ENCODE measurements at places on chromosomes 6 and 20.

DNA sequence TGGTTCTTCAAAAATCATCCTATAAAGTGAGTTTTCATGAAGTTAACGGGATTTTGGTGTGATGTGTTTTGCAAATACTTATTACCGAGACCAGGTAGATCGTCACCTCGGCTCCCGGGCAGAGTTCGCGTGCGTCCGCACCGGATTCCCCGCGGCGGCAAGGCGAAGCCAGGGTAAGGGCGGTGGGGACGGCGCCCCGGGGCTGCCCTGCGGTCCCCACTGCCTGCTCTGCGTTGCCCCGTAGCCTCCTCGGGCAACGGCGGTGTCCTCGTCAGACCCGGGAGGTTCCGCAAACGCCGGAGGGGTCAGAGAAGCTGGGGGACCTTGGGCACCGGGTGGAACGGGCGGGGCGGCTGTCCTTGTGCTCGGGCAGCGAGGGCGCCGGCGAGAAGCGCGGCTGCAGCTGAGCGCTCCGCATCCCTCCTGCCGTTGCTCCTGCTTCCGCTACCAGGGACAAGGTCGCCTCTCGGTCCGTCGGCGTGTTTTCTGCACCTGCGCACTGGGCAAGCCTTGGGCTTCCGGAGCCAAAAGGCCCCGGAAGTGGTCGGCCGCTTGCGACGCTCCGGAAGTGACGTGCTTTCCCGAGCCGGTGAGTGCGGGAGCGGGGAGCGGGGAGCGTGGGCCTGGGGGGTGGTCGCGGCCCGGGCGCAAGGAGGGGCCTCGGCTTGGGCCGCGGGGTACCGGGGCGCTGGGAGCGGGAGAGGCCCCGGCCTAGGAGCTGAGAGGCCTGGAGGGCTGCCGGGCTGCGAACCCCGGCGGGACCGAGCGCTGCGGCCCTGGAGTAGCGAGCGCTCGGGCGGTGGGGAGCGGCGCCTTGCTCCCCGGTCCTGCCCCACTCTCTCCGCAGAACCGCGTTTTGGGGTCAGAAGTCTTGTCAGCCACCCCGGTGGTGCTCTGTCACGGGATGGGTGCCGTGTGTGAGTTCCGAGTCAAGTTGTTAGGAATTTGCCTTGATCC is at the start of gene MTG2:
TSS of gene MTG2 (plus strand) at position 560 of the 957 bp plus-strand sequence. CDS start 10,393 bp downstream, outside the sequence.
- DNase-seq: peak; percentile 94

DNA sequence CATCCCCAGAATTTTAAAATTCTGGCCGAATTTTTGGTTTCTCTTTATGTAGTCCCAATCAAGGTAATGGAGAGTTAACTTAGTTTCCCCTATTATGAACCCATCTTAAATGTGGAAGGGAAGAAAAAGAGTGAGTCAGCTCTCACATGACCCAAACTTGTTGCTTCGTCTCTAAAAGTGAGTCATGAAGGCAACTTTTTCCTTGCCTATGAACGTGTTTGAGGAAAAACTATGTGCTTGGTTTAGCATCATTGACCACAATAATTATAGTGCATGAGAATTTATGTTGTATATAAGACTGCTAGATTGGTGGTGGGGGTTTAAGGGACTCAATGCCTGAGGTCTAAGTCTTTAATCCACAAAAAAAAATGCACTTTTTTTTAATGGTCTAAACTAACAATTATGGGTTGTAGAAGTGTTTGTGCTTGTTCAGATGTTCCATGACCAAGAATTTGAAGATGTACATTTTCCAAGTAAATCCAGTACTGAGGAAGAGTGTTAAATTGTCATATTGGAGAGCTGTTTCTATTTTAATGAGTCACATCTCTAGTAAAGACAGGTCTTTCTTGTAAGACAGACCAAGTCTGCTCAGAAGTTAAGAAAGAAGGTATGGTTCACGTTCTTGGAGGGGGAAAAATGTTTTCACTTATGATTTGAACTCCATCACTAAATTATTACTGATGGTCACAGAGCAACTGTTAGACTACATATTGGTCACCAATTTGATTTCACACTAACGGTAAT is 409.9 kb upstream of the MARCKS start:
- DNase-seq: peak; percentile 96

- peak; percentile 80 for DNase-seq
Observed at GRCh38 chr6:26103141-26103769, 16.0 kb downstream of the HFE start.

- no peak for DNase-seq
Observed at GRCh38 chr20:8971669-8972316, 97.1 kb upstream of the PLCB4 start.

DNA sequence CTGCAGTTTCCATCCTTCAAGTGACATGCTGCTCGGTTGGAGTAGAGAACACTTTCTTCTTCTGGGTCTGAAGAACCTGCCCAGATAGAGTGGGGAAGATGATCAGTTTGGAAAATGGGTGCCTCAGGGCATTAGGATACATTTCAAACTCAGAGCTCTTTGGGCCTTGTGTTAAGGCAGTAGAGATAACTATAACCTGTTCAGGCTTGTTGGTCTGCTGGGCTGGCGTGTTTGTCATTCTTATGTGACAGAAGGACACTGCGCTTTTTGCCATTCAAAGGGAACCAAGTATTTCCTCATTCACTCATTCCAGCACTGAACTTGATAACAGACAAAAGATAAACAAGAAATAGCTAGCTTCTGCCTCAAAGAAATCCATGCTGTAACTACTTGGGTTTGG is 3.8 kb downstream of the TOMM34 start:
- no peak for DNase-seq

DNA sequence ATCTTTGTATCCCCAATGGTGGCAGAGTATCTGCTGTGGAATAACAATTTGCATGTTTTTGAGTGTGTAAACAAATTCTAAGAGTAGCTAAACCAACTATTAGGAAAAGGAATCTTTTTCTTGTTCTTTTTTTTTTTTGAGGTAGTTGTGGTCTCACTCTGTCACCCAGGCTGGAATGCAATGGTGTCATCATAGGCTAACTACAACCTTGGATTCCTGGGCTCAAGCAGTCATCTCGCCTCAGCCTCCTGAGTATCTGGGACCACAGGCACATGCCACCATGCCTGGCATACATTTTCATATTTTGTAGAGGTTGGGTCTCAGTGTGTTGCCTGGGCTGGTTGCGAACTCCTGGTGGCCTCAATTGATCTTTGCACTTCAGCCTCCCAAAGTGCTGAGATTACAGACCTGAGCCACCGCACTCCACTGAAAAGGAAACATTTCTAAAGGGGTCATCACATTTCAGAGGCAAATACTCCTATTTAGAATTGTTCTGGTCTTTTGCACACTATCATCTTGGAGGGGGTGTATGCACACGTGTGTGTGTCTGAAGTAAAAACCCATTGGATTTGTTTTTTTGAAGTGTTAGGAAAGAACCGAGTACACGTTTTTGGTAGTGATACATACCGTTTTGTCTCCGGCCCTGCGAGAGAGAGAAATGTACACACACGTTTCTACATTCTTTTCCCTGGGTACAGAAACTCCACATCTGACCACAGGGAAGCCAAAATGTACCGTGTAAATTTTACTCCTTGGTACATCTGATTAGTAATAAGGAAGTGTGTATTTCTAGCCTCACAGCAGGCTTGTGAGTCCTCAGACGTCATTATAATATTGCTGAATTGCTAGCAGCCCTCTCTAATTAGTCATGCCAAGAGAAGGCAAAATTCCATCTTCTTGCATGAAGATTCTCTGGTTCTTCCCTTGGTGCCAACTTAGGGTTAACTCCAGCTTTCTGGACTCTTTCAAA is 183.6 kb downstream of the JARID2 start:
- peak; percentile 83 for DNase-seq

GRCh38 chr6:19327661-19328060 is 509.5 kb upstream of the ID4 start:
- DNase-seq: no peak

GRCh38 chr6:36455486-36456027 is 12.8 kb downstream of the KCTD20 start:
- no peak for DNase-seq

GRCh38 chr6:112241820-112242429 is 12.4 kb downstream of the LAMA4 start:
- DNase-seq: no peak

DNA sequence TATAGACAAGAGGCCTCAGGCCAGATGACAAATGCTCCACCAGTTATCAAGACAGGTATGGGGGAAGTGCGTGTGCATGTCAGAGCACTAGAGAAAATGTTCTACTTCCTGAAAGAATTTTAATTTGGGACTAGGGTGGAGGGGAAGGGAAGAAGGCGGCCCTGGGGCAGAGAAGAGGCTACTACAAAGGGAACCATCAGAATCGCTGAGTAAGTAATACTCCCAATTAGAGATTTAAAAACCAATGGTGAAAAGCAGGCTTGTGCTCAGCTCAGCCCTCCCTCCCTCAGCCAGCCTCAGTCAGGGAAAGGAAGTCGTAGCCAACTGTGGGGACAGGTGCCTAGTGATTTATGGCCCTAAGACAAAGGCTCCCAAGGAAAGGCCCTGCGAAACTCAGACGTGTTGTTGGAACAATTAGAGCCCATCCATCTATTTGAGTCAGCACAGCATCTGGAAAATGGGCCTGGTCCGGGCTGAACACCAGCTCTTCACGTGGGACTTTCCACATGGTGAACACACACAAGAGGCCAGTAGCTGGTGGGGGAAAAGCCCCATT is 15.0 kb upstream of the MAFB start:
- DNase-seq: no peak

DNA sequence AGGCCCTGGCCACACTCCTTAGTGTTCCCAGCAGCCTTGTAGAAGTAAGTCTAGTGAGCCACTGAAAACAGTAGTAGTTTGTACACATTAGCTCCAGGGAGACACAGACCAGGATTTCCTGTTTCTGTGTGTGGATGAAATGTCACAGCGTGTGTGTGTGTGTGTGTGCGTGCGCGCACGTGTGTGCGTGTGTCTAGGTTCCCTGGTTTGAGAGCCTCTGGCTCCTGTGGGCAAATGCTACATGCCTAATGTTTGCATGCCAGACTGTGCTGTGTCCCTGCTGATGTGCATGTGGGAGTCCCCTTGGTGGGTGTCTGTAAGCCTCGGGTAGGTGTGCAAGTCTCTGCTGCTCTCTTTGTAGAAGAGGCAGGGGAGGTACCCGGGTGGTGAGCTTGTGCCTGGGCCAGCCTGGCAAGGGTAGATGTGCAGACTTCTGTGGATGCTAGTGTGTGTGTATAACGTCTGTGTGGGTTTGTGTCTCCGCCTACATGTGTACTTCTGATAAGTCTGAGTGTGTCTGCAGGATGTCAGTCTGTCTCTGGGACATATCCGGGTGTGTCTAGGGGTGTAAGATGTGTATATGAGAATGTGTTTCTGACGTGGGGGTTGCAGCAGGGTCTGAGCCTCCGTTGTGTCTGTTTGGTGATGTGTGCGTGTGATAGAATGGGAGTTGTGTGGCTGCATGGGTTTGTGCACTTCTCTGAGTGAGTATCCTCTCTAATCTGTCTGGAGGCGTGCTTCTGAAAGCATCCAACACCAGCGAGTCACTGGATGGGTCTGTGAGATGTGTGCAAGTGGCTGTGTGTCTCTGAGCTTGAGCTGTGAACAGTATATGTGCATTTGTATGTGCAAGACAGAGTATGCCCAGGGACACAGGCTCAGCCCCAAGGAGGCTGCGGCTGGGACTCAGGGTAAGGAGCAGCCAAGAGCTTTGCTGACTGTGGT is 19.0 kb upstream of the TLDC2 start:
- DNase-seq: peak; percentile 54

DNA sequence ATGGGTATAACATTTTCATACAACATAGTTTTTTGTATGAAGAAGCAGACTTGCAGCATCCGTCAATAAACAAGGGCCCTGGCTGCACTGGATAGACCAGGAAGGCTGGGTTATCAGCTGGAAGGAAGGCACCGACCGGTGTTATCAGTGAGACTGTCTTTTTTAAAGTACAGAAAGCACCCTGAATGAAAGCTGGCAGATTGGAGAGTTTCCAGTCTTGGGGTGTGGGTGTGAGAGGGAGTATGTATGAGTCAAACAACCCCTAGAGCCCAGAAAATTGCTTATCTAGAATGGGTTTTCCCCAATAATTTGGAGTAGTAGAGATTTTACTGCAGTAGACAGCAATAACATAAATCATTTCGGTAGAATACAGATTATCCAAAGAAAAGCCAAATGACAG is 42.4 kb downstream of the TXLNB start:
- DNase-seq: no peak

GRCh38 chr20:20251317-20251716 is 116.6 kb upstream of the INSM1 start:
- DNase-seq: no peak

DNA sequence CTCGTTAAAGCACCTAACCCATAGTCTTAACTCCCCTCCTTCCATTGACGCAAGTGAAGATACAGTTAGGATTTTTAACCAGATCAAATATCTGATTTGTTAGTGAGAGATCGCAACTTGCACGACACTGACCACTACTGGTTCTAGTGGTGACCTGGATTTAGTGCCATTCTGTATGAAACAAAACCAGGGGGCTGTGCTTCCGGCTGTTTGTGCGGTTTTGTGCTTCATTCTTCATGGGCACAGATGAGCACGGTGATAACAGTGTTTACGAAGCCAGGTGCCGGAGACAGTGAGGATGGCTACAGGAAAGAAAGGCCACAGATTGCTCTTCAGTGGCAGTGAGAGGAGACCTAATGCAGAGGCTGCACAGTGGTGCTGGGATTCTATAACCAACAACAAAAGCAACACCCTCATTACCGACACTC is 75.5 kb downstream of the NOL4L start:
- DNase-seq: no peak

GRCh38 chr20:33916768-33917167 is 76.9 kb upstream of the RALY start:
- DNase-seq: no peak

DNA sequence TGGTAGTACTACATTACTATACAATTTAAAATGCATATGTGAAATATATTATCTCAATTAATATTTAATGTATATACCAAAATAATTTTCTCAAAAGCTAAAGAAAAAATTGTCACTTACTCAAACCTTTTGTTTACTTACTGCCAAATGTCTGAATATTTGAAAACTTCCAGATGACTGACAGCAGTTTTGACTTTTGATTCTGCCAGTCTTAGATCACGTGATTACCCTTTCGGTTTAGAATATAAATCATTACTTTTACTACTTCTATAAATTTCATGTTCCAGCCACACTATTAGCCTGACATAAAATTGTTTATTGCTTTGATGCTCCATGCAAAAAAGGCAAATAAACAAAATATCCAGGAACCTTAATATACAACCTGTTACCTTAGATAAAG is 680.7 kb upstream of the ID4 start:
- no peak for DNase-seq

GRCh38 chr20:43507150-43508080 is at the start of gene L3MBTL1:
L3MBTL1 (plus strand) TSS chr20:43507697; CDS start chr20:43513504, 5,807 bp downstream.
- DNase-seq: peak; percentile 9

GRCh38 chr6:88561034-88561953 is 395.1 kb upstream of the CNR1 start:
- DNase-seq: no peak

DNA sequence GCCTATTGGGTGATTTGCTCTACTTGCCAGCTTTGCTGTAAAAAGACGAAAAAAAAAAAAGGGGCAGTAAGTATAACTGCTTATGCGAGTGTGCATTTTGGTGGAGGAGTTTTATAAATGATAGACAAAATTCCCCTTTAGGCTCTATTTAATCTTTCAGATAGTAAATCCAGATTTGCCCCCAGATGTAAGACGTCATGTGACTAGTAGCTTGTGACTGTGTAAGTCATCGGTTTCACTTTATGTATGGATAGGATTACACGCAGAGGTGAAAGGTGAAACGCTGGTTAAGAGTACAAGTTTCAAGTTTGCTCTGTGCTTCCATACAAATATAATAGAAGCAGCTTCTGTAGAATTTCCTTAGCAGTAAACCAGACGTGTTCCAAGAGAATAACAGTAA is 7.9 kb downstream of the RAB32 start:
- no peak for DNase-seq

- no peak for DNase-seq
Observed at GRCh38 chr6:139151425-139152087, 16.7 kb downstream of the HECA start.

GRCh38 chr6:133613211-133613610 is 275.7 kb upstream of the TCF21 start:
- DNase-seq: no peak
